EH (cell line): ENCODE measurements at places on chromosomes 6 and 20.

DNA sequence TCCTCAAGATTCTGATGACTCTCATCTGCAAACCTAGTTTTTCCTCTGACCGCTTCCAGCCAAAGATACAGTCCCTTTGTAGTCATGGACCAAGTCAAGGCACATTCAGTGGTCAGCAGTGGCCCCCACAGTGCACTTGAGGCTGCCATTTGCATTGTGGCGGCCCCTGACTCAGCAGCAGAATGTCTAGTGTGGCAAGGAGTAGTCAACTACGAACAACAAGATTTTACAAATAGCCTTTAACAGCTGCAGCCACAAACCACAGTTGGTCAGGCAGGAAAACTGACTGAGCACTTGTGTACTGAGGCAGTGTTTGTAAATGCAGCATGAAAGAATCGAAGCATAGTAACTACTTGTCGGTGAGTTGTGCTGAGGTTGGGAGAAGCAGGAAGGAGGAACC lies 49.6 kb downstream of the SLC2A12 start:
- no peak for DNase-seq

DNA sequence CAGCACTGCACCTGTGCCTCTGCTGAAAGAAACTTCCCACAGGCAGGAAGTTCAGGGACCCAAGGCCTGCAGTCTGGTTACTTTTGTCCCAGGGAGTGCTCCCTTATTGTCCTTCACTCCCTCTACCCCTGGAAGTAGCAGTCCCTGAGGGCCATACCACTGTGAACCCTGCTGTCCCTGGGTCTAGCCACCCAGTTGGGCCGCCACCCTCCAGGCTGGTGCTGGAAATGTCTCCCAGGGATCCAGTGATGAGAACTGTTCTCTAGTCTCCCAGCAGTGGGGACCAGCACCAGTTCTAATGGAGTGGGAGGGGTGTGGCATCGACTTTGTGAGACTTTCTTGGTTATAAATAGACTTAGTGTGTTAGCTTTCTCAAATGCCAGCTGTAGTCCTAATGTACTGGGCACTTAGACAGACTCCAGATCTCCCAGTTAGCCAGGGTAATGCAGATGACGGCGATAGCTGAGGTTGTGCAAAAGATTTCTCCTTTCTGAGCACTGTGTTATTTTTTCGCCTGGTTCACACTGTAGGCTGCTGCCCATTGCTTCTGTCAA lies 462.5 kb downstream of the CDH26 start:
- DNase-seq = no peak

- peak; percentile 53 for DNase-seq
These were observed 6.3 kb upstream of the SIRPA start for GRCh38 chr20:1888796-1889463.

DNA sequence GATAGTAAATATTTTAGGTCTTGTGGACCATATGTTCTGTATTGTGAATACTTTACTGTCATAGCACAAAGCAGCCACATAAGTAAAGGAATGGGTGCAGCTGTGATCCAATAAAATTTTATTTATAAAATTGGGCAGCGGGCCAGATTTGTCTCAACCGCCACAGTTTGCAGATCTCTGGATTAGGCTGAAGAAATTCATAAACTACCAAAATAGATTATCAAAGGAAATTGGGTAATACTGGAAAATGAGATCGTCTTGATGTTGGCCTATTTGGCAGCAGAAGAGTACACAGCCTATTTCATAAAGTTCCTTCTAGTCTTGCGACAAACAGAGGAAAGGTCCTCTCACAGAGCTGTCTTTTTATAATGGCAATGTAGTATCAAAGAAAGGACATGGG lies 69.8 kb downstream of the DZANK1 start:
- DNase-seq = no peak

DNA sequence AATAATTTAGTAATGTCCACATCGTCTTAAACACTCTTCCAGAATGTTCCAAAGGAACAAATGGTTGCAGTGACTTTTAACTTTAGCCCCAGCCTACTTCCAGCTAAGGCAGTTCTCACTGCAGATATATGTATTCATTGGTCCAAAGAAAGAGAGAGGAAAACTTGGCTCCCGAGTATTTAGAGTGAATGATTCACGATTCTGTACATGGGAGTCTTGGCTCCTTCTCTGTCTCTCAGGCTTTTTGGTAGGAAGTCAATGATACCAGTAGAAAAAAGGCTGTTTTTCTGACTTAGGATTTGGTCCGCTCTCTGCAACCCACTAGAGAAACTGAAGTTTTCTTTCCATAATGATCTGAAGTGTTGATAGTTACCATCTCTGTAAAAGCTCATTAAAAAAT lies 38.6 kb downstream of the E2F3 start:
- no peak for DNase-seq

- DNase-seq = no peak
These were observed 228.0 kb downstream of the DLL1 start for GRCh38 chr6:170062915-170063241.

- no peak for DNase-seq
These were observed 123.4 kb downstream of the CEBPB start for GRCh38 chr20:50313827-50314677.

DNA sequence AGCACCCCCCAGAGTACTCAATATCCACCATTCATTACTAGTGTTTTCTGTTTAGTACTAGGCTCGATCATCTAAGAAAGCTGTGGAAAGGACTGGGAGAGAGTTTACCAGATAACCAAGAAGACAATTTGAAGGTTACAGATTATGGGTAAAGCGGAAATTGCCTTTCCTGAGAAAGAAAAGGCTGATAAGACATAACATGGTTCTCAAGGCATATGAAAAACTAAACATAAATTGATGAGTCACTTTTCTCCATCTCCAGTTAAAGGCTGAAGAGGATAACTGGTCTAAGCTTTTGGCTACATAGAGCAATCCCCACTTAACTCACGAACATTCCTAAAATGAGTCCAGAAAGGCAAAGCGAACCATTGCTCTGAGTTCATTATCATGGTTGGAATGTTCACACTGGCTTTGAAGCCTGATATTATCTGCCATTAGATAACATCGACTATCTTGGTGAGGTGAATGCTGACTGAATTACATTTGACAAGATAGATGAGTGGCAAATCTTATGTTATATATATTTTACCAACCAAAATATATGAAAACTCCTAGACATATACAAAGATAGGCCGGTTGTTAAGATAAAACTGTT lies 65.8 kb downstream of the BTBD9 start:
- peak; percentile 31 for DNase-seq

DNA sequence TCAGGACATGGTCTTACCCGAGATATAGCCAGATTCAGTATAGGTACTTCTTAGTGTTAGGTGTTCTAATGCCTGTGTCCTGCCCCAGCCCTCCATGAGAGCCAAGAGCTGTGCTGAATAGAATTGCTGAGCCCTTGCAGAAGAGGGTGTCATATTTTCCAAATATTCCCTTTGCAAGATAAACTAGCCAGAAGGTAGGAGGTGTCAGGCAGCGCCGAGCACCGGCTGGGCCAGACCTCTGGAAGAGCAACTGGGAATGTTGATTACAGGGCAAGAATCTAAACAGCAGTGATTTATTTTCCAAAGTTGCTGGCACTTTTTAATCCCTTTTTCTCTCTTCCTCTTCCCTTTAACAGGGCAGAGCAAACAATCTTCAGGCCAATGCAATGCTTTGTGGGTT lies 37.1 kb upstream of the EZR start:
- DNase-seq = no peak

- no peak for DNase-seq
These were observed 20.2 kb downstream of the SNX5 start for GRCh38 chr20:17948442-17948841.

- no peak for DNase-seq
These were observed 358.4 kb downstream of the BTBD3 start for GRCh38 chr20:12276011-12276673.

DNA sequence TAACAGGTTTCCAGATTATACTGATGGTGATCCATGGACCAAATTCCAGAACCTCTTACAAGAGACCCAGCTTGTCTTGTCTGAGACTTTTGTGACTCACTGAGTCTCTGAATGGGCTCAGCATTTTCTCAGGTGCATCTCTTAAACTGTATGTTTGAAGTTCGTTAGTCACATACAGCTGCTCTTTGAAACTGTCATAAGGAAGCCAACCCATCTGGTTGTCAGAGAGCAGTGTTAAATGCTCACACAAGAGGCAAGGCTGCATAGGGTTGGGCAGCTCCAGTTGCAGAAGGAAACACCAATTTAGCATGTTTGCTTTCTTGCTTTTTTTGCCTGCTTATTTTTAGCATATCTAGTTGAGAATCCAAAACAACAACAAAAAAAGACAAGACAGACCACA lies 47.1 kb downstream of the TRIM27 start:
- DNase-seq = no peak

- DNase-seq = peak; percentile 51
These were observed 122.2 kb downstream of the KIF13A start for GRCh38 chr6:17865243-17865642.

GRCh38 chr6:166388290-166389004 lies 5.7 kb upstream of the MPC1 start:
- DNase-seq = no peak

DNA sequence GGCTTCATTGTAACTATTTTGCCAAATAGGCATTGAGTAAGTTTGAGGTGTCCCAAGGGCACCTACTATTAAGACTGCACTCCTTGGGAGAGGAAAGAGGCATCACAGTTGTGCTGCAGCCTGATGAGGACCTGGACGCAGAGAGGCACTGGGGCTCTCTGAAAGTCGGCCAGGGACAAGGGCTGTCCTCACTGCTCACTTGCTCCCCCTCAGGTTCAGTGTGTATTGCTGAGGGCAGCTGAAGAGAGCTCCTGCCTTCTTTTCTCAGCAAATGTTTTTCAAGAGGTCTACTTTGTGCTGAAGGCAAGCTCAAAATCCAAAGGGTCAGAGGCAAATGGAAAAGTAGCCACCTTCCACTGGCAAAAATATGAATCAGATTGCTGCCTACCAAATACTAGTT lies 331.8 kb downstream of the RIMS1 start:
- DNase-seq = peak; percentile 44

DNA sequence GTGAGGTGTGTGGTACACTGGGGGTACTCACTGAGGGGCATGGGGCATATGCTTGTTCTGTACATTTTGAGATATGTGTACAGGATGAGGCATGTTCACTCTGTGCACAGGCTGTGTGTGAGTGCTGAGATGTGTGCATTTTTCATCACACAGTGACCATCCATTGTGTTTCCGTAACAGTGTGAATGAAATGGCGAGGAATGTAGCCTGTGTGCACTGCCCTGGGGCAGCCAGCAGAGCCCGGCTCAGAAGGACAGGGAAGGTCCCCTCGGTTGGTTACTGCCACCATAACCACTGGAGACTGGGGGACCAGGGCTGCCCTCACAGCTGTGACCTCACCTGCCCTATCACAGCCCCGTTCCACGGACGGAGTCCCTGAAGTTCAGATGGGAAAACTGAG lies 106.2 kb upstream of the MYL9 start:
- DNase-seq = no peak

DNA sequence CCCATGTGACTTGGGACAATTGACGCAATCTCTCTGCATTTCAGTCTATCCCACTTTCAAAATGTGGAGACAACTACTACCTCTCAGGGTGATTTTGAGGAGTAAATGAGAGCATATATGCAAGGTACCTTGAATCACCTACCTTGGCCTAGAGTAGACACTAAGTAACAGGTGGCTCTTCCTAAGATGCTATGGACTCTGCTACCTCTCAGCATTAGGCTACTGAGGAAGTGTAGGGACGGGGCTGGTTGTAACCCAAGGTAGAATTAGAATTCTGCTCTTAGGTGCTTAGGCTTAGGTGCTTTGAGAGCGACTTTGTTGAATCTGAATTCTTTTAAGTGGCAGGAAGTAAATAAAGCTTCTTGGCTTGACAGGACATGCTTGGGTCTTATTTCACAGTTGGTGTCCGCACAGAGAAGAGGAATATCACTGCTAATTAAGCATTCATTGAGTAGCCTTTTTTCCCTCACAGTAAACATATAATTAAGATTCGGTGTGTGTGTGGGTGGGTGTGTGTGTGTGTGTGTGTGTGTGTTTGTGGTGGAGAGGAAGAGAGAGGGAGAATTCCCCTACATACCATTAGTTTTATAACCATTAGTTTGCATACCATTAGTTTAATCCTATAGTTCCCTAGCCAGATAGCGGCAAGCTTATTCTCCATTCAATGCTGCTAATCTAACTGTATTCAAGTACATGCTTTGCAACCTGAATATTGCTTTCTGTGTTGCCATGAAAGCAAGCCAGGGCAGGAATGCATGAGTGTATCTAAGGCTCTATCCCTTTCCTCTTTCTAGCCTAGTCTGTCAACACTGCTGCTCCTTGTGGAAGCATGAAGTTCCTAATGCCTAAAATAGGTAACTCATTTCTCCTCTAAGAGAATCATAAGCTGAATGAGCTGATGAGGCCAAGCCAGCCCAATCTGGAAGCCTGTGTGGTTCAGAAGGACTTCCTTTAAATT lies 112.5 kb downstream of the IPCEF1 start:
- DNase-seq = no peak

DNA sequence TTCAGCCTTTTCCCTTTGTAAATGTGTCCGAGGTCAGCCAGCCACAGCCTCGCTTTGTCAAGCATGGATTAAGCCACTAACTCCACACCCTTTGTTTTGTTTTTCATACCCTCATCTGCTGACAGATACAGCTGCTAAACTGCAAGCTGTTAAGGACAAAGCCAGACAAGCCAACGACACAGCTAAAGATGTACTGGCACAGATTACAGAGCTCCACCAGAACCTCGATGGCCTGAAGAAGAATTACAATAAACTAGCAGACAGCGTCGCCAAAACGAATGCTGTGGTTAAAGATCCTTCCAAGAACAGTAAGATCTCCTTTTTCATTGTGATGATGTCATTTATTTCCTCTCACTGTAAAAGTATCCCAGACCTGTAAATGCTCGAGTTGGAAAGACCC lies 269.3 kb downstream of the ARHGAP18 start:
- peak; percentile 29 for DNase-seq

DNA sequence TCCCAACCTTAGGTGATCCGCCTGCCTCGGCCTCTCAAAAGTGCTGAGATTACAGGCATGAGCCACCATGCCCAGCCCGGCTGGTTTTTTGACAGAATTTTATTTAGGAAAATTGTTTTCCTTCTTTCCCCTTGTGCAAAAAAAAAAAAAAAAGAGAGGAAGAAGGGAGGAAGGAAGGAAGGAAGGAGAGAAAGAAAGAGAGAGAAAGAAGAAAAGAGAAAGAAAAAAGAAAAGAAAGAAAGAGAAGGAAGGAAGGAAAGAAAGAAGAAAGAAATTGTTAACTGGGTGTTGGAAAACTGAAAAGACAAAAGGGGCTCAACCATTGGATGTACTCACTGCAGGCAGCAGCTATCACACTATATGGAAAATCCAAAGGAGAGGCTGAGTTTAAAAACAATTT lies 1.4 kb upstream of the RNF8 start:
- DNase-seq = no peak

GRCh38 chr6:168935628-168936010 lies 318.0 kb downstream of the THBS2 start:
- no peak for DNase-seq

DNA sequence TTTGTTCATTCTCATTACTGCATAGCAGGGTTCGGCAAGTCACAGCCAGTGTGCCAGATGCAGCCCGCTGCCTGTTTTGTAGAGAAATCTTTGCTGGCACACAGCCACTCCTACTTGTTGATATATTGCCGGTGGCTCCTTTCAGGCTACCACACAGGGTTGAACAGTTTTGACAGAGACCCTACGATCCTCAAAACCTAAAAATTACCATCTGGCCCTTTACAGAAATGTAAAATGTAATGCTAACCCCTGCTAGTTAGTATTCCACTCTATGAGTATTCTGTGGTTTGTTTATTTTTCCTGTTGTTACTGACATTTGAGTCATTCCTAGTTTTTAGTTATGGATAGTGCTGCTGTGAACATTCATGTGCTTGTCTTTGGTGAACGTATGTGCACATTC lies 11.5 kb downstream of the DHX35 start:
- peak; percentile 75 for DNase-seq
